ENCODE measurements at places on chromosomes 7 and 10.

GRCh38 chr7:78333530-78334425 lies 535.2 kb downstream of the PHTF2 start:
- no peak for DNase-seq

- DNase-seq = peak; percentile 78
Observed at GRCh38 chr10:6151087-6151977, 51.4 kb upstream of the PFKFB3 start.

DNA sequence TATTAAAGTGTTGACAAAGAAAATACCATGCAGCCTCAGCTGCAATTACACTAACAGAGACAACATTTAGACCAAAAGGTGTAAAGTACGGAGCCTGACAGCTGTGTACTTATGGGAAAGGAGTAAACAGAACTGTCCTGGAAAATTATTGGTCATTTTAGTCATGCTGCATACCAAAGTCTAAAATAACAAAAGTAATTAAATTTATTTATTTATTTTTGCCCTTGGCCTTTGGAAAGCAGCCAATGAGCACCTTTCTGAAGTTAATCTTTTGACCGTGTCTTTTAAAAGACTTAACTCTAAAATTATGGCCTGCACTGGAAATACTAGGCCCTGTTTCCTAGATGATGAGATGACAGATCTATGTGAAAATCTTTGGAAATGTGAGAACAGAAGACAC lies 597.6 kb downstream of the NXPH1 start:
- DNase-seq = no peak

DNA sequence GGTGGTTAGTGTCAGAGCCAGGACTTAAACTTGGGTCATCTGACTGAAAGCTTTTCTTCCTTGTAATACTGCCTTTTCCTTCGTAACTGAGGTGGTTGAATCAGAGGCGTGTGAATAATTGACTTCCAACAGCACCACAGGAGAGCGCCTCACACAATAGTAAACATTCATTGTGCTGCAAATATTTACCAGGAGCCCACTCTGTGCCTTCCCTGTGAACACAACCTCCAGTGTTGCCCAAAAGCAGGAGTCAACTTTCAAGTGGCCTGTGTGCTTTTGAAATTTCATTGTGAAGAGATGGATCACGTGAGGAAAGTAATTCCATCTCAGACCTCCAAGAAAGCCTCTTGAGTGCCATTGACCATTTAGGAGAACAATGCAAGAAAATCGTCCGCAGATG lies 60.2 kb downstream of the ADRA2A start:
- no peak for DNase-seq
